SIG-M5 (cell line): ENCODE measurements at places on chromosomes 11 and 22.

GRCh38 chr22:38021206-38021605 lies 36.0 kb upstream of the PICK1 start:
- no peak for DNase-seq

DNA sequence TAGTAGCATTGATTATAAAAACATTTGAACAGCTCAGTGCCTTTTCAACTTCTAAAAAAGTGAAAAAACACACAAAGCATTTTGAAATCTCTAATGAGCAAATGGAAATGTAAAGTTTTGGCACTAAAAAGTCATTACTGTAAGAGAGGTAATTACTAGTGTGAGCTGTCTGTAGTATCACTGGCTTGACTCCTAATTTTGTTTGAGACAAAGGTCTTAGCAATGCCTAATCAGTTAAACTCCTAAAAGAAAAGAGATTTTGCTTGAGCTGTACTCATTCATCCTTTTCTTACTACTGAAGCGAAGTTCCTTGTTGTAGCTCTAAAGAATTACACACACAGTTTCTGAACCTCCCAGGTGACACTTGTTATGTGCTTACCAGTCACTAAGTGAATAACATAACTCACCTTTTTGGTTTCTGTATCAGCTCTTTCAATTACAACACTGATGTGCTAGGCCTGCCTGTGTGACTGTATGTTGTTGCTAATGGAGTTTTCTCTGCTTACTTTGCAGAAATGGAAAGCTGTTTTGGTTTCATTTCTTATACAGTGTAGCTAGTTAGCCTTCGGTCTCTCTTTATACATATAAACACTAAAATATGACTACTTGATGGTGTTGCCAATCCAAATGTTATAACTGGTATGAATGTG lies 924.4 kb upstream of the TENM4 start:
- no peak for DNase-seq

- no peak for DNase-seq
Measured at GRCh38 chr11:12841946-12842630, 167.0 kb upstream of the RASSF10 start.

DNA sequence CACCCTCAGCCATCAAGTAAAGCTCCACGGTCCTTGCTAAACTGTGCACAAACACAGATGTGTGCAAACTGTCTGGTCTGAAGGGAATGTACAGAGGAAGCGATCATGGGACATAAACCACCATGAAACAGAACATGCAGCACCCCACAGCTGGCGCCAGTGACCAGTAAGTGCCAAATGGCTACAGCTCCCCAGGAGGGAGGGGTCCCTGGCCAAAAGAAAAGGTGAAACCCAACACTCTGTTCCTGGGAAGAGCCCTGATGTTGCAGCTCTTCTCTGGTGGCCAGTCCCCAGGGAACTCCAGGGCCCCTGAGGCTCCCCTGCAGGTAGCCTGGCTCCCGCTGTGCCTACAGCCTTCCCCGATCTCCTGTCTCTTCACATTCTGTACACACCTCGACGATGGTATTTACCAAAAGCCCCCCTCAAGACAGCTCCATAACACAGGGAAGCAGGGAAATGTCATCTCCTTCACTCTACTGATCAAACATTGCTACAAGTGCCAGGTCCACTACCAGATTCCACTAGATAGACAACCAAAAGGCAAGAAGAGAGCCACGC lies 2.9 kb downstream of the DGCR6L start:
- DNase-seq = no peak

GRCh38 chr11:134512571-134513538 lies 100.8 kb upstream of the B3GAT1 start:
- DNase-seq = no peak

GRCh38 chr22:30240541-30241417 lies 5.8 kb downstream of the LIF start:
- no peak for DNase-seq

GRCh38 chr11:13962562-13963168 lies at the start of gene SPON1:
Gene SPON1, plus strand, starts transcription at chr11:13962723. Its CDS starts 182 bp downstream, at chr11:13962905.
- DNase-seq = no peak

DNA sequence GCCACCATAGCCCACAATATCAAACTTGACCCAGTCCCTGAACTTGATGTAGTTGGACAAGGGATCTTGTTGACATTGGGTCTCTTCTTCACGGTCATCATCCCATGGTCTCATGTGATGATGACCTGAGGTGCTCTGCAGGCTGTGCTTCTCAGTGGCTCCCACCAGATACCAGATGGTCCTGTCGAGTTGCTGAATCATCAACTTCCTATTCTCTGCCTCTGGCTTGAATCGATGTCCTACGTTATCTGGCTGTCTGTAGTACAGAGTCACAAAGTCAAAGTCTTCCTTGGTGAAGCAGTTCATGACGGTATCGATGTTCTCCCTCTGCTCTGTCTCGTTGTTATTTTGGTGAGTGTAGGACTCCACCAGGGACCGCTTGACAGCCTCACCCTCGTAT lies 145.7 kb upstream of the ALDH3B2 start:
- DNase-seq = no peak

DNA sequence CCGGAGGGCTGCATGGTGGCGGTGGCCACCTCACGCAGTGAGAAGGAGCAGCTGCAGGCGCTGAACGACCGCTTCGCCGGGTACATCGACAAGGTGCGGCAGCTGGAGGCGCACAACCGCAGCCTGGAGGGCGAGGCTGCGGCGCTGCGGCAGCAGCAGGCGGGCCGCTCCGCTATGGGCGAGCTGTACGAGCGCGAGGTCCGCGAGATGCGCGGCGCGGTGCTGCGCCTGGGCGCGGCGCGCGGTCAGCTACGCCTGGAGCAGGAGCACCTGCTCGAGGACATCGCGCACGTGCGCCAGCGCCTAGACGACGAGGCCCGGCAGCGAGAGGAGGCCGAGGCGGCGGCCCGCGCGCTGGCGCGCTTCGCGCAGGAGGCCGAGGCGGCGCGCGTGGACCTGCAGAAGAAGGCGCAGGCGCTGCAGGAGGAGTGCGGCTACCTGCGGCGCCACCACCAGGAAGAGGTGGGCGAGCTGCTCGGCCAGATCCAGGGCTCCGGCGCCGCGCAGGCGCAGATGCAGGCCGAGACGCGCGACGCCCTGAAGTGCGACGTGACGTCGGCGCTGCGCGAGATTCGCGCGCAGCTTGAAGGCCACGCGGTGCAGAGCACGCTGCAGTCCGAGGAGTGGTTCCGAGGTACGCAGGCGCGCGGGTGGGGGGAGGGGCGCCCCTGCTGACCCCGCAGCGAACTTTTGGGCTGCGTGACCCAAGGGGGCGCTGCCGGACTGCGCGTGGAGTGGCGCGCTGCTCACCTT lies 670 bp downstream of the NEFH start:
- DNase-seq = no peak

GRCh38 chr22:32855045-32855756 lies 53.7 kb downstream of the TIMP3 start:
- no peak for DNase-seq

GRCh38 chr11:10414181-10414580 lies 40.9 kb upstream of the AMPD3 start:
- no peak for DNase-seq

GRCh38 chr11:92857407-92857806 lies 112.0 kb upstream of the MTNR1B start:
- no peak for DNase-seq

DNA sequence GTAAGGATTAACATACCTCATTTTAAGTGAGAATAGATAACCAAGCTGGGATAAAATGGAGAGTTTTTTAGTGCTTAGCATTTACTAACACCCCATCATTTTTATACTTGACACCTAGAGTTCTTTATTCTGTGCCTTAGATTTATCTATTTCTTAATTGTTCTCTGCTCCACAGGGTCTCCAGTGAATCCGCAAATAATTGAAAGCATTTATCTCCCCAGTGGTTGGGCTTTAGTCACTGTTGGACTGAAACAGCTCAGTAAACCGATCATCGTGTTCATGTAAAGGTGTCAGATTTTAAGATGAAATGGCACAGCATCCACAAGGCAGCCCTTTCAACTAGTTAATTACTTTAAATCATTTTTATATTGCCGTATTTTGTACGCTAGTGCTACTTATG lies 17.8 kb upstream of the GRIA4 start:
- DNase-seq = no peak

DNA sequence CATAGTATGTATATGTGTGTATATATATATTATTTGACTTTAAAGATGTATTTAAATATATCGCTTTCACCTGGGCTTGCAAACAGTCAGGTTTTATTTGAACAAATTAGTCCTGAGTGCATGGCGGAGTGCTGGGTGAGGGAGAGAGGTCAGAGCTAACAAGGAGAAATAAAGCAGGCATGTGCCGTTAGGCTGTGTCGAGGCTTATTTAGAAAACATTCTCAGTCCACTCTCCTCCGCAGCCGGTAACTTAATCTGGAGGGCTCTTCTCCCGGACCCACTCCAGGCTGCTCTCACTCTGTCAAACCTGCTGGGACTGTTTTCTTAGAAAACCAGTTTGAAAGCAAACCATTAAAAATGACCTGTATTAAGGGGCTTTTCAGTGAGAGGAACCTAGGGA lies 455.9 kb downstream of the MN1 start:
- no peak for DNase-seq

DNA sequence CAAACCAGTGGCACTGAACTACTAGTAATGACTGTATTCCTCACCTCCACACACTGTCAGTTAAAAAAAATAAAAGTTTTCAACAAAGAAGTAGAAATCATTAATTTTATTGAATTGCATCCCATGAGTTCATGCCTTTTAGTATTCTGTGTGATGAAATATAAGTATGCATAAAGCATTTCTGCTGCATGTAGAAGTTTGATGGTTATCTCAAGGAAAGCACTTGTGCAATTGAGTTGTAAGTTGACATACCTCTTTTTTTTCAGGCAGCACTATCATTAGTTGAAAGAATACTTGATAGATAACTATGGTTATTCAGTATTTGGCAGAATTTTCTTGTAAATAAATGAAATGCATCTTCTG lies 104.4 kb downstream of the STIM1 start:
- no peak for DNase-seq

DNA sequence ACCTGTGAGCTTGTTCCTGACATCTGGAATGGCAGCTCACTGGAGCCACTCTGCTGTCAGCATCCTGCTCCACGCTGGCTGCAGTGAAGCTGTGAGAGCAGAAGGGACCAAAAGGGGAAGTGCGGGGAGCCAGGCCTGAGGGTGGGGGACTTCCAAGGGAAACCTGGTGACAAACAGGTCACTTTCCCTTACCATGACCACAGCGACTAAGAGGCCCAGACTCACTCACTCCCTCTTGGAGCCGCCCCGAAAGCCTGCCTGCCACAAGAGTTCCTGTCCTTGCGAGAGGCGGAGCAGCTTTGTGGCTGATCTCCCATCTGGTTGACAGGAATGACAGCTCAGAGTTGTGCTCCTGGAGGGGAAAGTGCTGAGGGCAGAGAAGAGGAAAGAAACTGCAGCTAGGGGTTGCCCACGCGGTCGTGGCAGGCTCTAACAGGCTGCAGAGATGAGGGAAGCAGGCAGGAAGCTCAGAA lies 183.8 kb upstream of the NTM start:
- no peak for DNase-seq

GRCh38 chr11:122796128-122796717 lies 42.1 kb upstream of the CRTAM start:
- DNase-seq = no peak

- no peak for DNase-seq
Measured at GRCh38 chr11:109726061-109726460, 304.1 kb downstream of the C11orf87 start.

GRCh38 chr11:19976281-19976941 lies 183.9 kb downstream of the DBX1 start:
- DNase-seq = no peak

GRCh38 chr11:7611411-7611810 lies 61.9 kb downstream of the CYB5R2 start:
- no peak for DNase-seq

DNA sequence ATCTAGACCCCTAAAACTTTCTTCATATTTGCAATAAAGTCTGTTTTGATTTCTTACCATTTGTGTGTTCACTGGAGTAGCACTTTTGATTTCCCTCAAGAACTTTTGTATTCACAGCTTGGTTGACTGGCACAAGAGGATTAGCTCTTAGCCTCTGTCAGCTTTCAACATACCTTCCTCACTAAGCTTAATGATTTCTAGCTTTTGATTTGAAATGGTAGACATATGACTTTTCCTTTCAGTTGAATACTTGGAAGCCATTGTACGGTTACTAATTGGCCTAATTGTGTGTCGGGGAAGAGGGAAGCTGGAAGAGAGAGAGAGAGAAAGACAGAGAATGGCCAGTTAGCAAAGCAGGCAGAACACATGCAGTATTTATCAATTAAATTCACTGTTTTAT lies 180.5 kb downstream of the ARHGAP42 start:
- DNase-seq = no peak

GRCh38 chr22:33866511-33866910 lies 53.8 kb downstream of the LARGE1 start:
- no peak for DNase-seq

DNA sequence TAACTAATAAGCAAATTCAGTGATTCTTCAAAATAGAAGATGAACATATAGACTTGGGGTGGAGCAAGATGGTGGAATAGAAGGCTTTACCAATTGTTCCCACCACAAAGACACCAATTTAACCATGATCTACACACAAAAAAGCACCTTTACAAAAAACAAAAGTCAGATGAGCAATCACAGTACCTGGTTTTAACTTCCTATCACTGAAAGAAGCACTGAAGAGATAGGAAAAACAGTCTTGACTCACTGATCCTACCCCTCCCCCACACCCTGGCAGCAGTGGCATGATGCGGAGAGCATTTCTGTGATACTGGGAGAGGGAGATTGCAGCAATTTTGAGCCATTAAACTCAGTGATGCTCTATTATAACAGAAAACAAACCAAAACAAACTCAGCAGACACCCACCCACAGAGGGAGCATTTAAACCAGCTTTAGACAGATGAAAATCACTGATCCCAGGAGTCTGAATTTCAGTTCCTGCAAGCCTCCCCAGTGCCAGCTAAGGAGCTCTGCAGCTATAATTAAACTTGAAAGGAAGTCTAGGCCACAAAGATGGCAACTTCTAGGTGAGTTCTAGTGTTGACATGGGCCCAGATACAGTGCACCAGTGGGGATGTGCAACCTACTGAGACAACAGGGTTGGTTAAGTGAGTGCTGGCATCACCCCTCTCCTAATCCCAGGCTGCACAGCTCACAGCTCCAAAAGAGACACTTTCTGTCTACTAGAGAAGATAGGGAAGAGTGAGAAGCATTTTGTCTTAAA lies 161.8 kb upstream of the GRIA4 start:
- no peak for DNase-seq

- DNase-seq = no peak
Measured at GRCh38 chr11:78365381-78365792, 52.2 kb downstream of the GAB2 start.

- no peak for DNase-seq
Measured at GRCh38 chr11:3056296-3057068, 741 bp downstream of the CARS1 start.

GRCh38 chr11:6943131-6943530 lies 16.9 kb downstream of the ZNF215 start:
- no peak for DNase-seq
